K562 (cell line): ENCODE measurements at places on chromosomes 4 and X. TPM values are rescaled to one million over a fixed set of nuclear protein-coding genes. Genes with fewer than 3 reads are reported as not detected.

The ELOVL6 gene
- total RNA-seq = 50.4 and 55.0 TPM in 2 replicates

The COQ2 gene
- 11.1 and 11.6 TPM in 2 replicates for total RNA-seq

The MAOA gene
- 1.9 and 3.5 TPM in 2 replicates for total RNA-seq

The CT47A1 gene
- 0.80 and 2.7 TPM in 2 replicates for total RNA-seq

The PPARGC1A gene
- 0.02 TPM in 1 of 2 replicates, not detected in the other for total RNA-seq

The SCML1 gene
- total RNA-seq = 0.07 TPM in 1 of 2 replicates, not detected in the other

The DAPP1 gene
- total RNA-seq = 2.0 and 2.2 TPM in 2 replicates

The YY2 gene
- 2.2 TPM in 2 replicates for total RNA-seq

The DUSP21 gene
- total RNA-seq = 0.85 and 1.3 TPM in 2 replicates

The HMX1 gene
- total RNA-seq = not detected in 2 replicates

The TBX22 gene
- total RNA-seq = not detected in 2 replicates

The GPAT3 gene
- 14.9 and 15.0 TPM in 2 replicates for total RNA-seq

GRCh38 chr4:185227131-185227551 lies 17.7 kb downstream of the SNX25 start:
- H3K36me3 ChIP-seq = no peaks in the 10 kb centered on the region
- no peak overlapping the region for H3K4me3 ChIP-seq
- H3K4me1 ChIP-seq = no peaks in the 10 kb centered on the region
- H3K27ac ChIP-seq = no peak overlapping the region

DNA sequence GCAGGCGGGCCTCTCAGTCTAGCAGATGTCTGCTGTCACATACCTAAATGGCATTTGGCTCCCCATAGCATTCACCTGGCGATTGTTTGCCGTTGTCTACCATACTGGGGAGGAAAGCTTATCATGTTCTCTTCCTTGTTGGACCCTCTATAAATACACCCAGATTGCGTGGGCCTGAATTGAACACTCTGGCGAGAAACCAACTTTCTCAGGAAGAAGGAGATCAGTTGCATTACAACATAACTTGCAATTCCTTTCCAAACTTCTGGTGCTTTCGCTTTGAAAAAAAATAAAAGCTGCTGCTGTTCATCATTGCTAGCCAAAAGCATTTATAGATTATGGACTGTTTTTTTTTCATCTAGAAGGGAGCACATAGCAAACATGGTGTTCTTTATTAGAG lies 230.0 kb upstream of the GPC4 start:
- no peaks in the 10 kb centered on the region for H3K27me3 ChIP-seq
- H3K36me3 ChIP-seq = no peaks in the 10 kb centered on the region
- no peaks in the 10 kb centered on the region for H3K4me1 ChIP-seq
- H3K4me3 ChIP-seq = no peak overlapping the region
- no peak overlapping the region for H3K27ac ChIP-seq

DNA sequence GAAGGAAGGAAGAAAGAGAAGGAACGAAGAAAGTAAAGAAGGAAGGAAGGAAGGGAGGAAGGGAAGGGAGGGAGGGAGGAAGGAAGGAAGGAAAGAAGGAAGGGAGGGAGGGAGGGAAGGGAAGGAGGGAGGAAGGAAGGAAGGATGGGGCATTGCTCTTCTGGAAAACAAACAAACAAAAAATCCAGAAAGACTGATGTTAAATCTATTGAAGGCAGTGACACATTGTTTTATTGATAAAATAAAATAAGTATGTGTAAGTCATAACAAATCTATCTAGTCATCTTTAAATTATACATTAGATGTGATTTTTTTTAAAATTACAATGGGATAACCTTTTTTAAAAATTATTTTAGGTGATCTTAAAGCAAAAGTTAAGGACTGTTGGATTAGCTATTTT lies 1245.5 kb downstream of the STIM2 start:
- H3K36me3 ChIP-seq = no peaks in the 10 kb centered on the region
- no peak overlapping the region for H3K4me3 ChIP-seq
- no peaks in the 10 kb centered on the region for H3K27me3 ChIP-seq
- H3K4me1 ChIP-seq = no peaks in the 10 kb centered on the region

GRCh38 chr4:171538601-171539100 lies 274.6 kb upstream of the GALNTL6 start:
- no peaks in the 10 kb centered on the region for H3K36me3 ChIP-seq
- H3K4me1 ChIP-seq = no peaks in the 10 kb centered on the region
- H3K27ac ChIP-seq = no peak overlapping the region
- DNase-seq = no peak

DNA sequence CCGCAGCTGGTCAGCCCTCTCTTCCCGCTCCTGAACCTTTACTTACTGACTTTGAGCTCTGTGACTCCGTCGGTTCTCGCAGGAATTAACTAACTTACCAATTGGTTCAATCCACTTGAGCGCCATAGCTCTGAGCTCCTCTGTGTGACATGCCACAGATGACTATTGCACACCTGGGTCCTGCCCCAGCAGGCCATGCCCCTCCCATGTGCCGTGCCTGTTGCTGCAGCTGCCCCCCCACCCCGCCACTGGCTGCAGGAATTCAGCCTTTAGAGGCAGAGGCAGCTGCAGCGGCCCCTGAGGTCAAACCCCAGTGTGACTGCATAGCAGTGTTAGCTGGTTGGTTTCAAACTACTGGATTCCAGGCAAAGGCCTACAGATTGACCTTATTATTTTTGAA lies 70.6 kb downstream of the MTMR1 start:
- no peak overlapping the region for H3K4me3 ChIP-seq
- H3K27me3 ChIP-seq = no peaks in the 10 kb centered on the region
- peaks cover 18% of the 10 kb centered on the region for H3K4me1 ChIP-seq
- no peak for DNase-seq
- H3K27ac ChIP-seq = no peak overlapping the region

DNA sequence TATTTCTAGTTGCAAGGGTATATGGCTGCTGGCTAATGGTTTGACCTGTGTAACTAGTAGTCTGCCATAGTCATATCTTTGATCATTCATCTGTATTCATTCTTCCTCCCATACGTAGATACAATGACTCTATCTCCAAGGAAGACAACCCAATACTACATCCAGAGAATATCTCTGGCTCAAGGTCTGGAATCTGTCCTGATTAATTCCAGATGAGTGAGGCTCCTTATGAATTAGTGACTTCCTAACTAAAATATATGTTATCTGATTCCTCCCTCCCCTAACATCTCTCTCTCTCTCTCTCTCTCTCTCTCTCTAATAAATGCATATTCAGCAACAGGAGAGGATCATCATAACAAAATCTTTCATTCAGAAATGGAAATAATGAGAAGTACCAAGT lies 641.5 kb downstream of the FAT4 start:
- H3K4me1 ChIP-seq = no peaks in the 10 kb centered on the region
- no peak overlapping the region for H3K27ac ChIP-seq
- H3K36me3 ChIP-seq = no peaks in the 10 kb centered on the region
- no peaks in the 10 kb centered on the region for H3K27me3 ChIP-seq
- no peak overlapping the region for H3K4me3 ChIP-seq

- DNase-seq = no peak
- no peaks in the 10 kb centered on the region for H3K4me1 ChIP-seq
- no peaks in the 10 kb centered on the region for H3K36me3 ChIP-seq
- H3K4me3 ChIP-seq = no peak overlapping the region
- H3K27ac ChIP-seq = no peak overlapping the region
These were observed 49.6 kb downstream of the KLF8 start for GRCh38 chrX:56281789-56282188.

DNA sequence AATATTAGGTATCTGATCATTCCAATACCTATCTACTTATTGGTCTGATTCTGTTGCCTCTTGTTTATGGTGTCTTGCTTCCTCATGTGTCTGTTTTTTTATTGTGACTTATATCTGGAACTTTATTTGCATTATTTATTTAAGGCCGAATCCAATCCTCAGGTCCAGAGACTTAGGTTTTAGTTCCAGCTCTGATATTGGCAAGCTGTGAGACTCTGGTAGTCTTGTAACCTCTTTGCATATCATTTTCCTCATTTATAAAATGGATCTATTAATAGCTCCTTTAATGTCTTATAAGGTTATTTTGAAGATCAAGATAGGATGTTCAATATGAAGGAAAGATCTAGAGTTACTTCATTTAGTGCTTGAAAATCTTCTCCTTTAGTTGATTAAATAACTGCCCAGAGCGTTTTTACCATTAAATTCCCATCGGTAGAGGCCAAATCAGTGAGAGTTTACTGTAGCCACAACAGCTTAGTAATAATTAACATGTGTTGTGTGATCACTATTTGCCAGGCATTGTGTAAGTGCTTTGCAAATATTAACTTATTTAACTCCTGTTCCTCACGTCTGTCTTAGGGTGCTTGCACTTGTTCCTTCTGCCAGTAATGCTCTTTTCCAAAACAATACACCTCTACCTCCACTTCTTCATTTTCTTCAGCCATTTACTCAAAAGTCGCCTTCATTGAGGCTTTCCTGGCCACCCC lies 82.2 kb downstream of the CC2D2A start:
- H3K27ac ChIP-seq = no peak overlapping the region
- no peak overlapping the region for H3K4me3 ChIP-seq
- no peaks in the 10 kb centered on the region for H3K27me3 ChIP-seq
- DNase-seq = no peak
- H3K36me3 ChIP-seq = no peaks in the 10 kb centered on the region

DNA sequence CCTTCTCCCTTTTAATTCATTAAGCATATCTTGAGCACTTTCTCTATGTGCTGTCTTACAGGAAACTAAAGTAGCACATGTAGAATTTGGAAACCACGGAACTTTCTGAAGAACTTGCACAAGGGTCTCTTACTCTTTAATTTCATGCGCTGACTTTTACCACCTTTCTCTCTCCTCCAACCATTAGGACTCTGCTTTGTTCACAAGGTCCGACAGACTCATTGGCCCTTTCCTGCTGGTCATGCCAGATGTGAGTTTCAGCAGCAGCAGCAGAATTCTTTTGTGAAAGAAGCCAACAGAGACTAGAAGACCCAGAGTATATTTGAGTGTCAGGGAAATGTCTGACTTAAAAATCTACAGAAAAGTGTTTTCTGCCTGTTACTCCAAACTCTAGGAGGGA lies 207.1 kb downstream of the GUCY2F start:
- H3K36me3 ChIP-seq = no peaks in the 10 kb centered on the region
- no peaks in the 10 kb centered on the region for H3K4me1 ChIP-seq
- no peak overlapping the region for H3K27ac ChIP-seq

DNA sequence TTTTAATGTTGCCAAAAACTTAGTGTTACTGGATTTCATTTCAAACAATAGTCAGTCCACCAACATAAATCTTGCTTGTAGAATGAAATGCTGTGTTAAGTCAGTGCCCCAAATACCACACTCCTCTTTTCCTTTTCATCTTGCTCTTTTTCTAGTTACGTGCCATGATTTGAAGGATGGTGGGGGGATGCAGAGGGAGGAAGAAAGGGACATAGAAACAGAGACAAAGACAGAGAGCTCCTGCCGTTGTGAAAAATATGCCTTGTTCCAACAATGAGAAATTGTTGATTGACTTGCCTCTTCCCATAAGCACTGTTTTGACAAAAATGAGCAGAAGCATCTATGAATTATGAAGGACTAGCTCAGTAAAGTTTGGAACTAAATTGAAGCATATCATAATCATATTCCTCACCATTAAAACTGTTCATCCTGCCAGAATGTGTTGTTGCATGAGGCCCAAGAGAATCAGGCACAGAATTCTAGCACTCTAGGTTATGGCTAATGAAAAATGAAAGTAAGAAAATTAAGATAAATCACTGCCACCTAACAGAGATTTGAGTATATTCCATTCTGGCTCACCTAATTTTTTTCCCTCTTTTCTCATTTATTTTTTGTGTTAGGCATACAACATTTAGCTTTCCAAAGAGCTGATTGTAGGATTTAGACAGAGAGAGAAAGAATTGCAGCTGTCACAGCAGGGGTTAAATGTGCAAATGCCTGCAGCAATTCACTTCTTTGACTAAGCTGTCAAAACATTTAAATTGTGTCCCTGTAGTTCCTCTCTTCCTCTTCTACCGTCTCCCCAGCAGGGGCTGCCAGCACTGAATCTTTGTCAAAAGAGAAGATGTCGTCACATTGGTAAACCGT lies 111.6 kb upstream of the PTPN13 start:
- no peaks in the 10 kb centered on the region for H3K4me1 ChIP-seq
- H3K27me3 ChIP-seq = no peaks in the 10 kb centered on the region
- H3K4me3 ChIP-seq = no peak overlapping the region
- H3K27ac ChIP-seq = no peak overlapping the region
- DNase-seq = no peak
- no peaks in the 10 kb centered on the region for H3K36me3 ChIP-seq

DNA sequence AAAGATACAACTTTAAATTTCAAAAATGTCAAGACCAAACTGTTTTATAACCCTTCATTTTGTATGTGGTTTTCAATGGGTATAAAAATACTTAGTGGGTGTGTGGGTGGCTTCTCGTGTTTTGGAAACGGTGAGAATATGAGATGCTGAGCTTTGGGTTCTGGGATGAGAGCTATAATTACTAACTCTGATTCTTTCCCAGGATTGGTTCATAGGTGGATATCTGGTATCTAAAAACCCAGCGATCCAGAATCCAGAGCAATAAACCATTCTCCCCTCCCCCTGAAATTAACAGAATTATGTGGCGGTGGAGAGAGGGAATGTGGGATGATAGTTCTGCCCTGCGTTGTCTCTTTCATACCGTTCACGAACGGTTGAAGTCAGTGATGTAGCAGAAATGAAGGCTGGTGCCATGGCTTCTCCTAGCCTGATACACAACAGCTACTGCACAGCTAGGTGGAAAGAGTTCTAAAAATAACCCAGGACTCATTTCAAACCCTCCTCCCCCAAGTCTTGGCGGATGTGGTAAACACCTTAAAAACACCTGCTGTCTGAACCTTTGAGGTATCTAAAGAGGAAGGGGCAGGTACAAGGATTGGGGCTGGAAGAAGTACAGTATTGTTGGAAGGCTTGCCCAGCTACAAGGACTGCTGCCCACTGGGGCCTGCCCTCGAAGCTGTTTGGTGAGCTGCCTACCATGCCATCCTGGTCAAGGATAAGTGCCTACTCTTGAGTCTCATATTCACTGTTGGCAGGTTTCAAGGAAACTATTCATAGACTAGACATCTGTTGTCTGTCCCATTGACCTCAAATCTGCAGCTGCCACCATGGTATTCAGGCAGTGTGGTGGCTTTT lies 44.5 kb downstream of the SEPTIN11 start:
- H3K36me3 ChIP-seq = peaks cover 28% of the 10 kb centered on the region; the same call in 2 of the 3 replicates
- DNase-seq = no peak
- no peak overlapping the region for H3K27ac ChIP-seq
- H3K4me3 ChIP-seq = no peak overlapping the region

GRCh38 chr4:168811786-168812651 lies 198.0 kb downstream of the CBR4 start:
- no peak for DNase-seq
- no peak overlapping the region for H3K27ac ChIP-seq
- H3K27me3 ChIP-seq = no peaks in the 10 kb centered on the region; the same call in 1 of the 2 replicates
- no peaks in the 10 kb centered on the region for H3K36me3 ChIP-seq

GRCh38 chrX:100748108-100748507 lies 16.2 kb upstream of the SYTL4 start:
- DNase-seq = no peak
- no peaks in the 10 kb centered on the region for H3K4me1 ChIP-seq

GRCh38 chr4:10015140-10015753 lies 6.0 kb downstream of the SLC2A9 start:
- no peak for DNase-seq
- no peak overlapping the region for H3K4me3 ChIP-seq
- H3K36me3 ChIP-seq = no peaks in the 10 kb centered on the region
- no peaks in the 10 kb centered on the region for H3K27me3 ChIP-seq
- H3K4me1 ChIP-seq = peaks cover 12% of the 10 kb centered on the region

GRCh38 chrX:63750811-63751210 lies 34.2 kb downstream of the ARHGEF9 start:
- DNase-seq = no peak
- H3K36me3 ChIP-seq = no peaks in the 10 kb centered on the region
- H3K27me3 ChIP-seq = no peaks in the 10 kb centered on the region
- no peak overlapping the region for H3K27ac ChIP-seq
- no peaks in the 10 kb centered on the region for H3K4me1 ChIP-seq
- no peak overlapping the region for H3K4me3 ChIP-seq

GRCh38 chrX:118730500-118731247 lies 3.3 kb downstream of the IL13RA1 start:
- peaks cover 10% of the 10 kb centered on the region for H3K4me1 ChIP-seq
- no peaks in the 10 kb centered on the region for H3K36me3 ChIP-seq
- no peaks in the 10 kb centered on the region for H3K27me3 ChIP-seq
- no peak overlapping the region for H3K27ac ChIP-seq
- no peak overlapping the region for H3K4me3 ChIP-seq
- no peak for DNase-seq
